Esophagus squamous epithelium (tissue), 5 donors: ENCODE measurements at places on chromosomes 13 and 19. TPM values are rescaled to one million over a fixed set of nuclear protein-coding genes. Genes with fewer than 3 reads are reported as not detected.

The SNRPD2 gene
- total RNA-seq = 131 TPM

The LYPD5 gene
- 9.9 TPM for total RNA-seq

The PTGIR gene
- 1.1 TPM for total RNA-seq

DNA sequence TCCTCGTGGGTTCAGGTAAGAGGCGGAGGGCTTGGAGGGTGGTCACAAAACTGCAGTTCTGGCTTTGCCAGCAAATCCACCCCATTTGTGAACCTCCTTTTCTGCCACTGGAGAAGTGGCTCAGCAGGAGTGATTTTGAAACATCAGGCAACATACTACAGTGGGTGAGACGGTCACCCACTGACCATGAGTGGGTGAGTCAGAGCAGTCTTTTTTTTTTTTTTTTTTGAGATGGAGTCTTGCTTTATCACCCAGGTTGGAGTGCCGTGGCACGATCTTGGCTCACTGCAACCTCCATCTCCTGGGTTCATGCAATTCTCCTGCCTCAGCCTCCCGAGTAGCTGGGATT, 3.0 kb downstream of the TOMM40 start:
- no peak overlapping the region for H3K4me3 ChIP-seq
- H3K27me3 ChIP-seq = no peaks in the 10 kb centered on the region
- peaks cover 43% of the 10 kb centered on the region for H3K36me3 ChIP-seq
- no peak overlapping the region for H3K27ac ChIP-seq
- peaks cover 20% of the 10 kb centered on the region for H3K4me1 ChIP-seq

DNA sequence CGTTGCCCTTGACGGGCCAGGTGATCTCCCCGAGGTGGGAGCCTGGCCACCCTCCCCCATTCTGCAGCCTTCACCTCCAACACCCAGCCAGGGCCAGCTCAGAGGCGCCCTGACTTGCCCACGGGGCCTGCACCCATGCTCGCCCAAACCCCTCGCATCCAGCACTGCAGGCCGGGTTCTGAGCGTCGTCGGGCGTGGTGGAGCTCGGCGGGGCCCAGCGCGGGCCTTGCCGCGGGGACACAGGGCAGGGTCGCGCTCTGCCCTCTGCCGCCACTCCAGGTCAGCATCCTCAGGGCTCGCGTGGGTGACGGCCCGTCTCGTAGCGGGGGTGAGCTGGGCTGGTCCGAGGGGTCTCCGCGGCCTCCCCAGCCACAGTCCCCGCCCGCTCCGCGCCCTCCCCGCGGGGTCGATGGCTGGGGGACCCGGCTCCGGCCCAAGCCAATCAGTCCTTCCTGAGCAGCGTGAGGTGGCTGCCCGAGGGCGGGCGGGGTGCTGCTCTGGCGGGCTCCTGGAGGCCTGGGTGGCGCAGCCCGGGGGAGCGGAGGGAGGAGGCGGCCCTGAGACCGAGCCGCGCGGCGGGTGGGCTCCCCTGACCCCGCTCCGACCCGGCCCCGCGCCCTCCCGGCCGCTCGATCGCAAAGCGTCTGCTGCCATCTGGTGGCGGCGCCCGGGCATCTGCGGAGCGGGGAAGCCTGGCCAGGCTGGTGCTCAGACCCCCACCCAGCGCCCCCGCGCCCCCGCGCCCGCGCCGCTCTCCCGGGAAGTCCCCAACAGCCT, 61.4 kb downstream of the CCNE1 start:
- peaks cover 11% of the 10 kb centered on the region for H3K4me1 ChIP-seq
- H3K4me3 ChIP-seq = peak overlapping the region; percentile 50
- H3K27ac ChIP-seq = no peak overlapping the region
- H3K36me3 ChIP-seq = no peaks in the 10 kb centered on the region

GRCh38 chr19:3580156-3580934, 4.9 kb upstream of the GIPC3 start:
- peak overlapping the region; percentile 81 for H3K27ac ChIP-seq
- H3K4me3 ChIP-seq = no peak overlapping the region
- DNase-seq = no peak
- H3K36me3 ChIP-seq = no peaks in the 10 kb centered on the region
- H3K4me1 ChIP-seq = peaks cover 23% of the 10 kb centered on the region
- H3K27me3 ChIP-seq = no peaks in the 10 kb centered on the region

GRCh38 chr13:28843639-28844038, 23.5 kb downstream of the MTUS2 start:
- no peaks in the 10 kb centered on the region for H3K27me3 ChIP-seq
- H3K4me3 ChIP-seq = no peak overlapping the region
- H3K27ac ChIP-seq = no peak overlapping the region
- DNase-seq = no peak

- no peak for DNase-seq
- no peak overlapping the region for H3K4me3 ChIP-seq
- no peaks in the 10 kb centered on the region for H3K36me3 ChIP-seq
- H3K4me1 ChIP-seq = peaks cover 7% of the 10 kb centered on the region
- H3K27me3 ChIP-seq = no peaks in the 10 kb centered on the region
Measured at GRCh38 chr19:42121656-42122069, 10.6 kb downstream of the POU2F2 start.

- H3K36me3 ChIP-seq = no peaks in the 10 kb centered on the region
- H3K4me3 ChIP-seq = no peak overlapping the region
- no peak for DNase-seq
- no peak overlapping the region for H3K27ac ChIP-seq
- no peaks in the 10 kb centered on the region for H3K4me1 ChIP-seq
- no peaks in the 10 kb centered on the region for H3K27me3 ChIP-seq
Measured at GRCh38 chr13:72194523-72194922, 327.5 kb upstream of the DACH1 start.

- peaks cover 18% of the 10 kb centered on the region for H3K4me1 ChIP-seq
- H3K27me3 ChIP-seq = no peaks in the 10 kb centered on the region
- H3K36me3 ChIP-seq = no peaks in the 10 kb centered on the region
- DNase-seq = no peak
Measured at GRCh38 chr19:16920816-16921529, 32.2 kb downstream of the F2RL3 start.

GRCh38 chr19:29845574-29846176, 33.9 kb downstream of the CCNE1 start:
- H3K4me3 ChIP-seq = peak overlapping the region; percentile 93
- H3K27ac ChIP-seq = peak overlapping the region; percentile 90
- no peak for DNase-seq
- peaks cover 13% of the 10 kb centered on the region for H3K4me1 ChIP-seq
- no peaks in the 10 kb centered on the region for H3K36me3 ChIP-seq

DNA sequence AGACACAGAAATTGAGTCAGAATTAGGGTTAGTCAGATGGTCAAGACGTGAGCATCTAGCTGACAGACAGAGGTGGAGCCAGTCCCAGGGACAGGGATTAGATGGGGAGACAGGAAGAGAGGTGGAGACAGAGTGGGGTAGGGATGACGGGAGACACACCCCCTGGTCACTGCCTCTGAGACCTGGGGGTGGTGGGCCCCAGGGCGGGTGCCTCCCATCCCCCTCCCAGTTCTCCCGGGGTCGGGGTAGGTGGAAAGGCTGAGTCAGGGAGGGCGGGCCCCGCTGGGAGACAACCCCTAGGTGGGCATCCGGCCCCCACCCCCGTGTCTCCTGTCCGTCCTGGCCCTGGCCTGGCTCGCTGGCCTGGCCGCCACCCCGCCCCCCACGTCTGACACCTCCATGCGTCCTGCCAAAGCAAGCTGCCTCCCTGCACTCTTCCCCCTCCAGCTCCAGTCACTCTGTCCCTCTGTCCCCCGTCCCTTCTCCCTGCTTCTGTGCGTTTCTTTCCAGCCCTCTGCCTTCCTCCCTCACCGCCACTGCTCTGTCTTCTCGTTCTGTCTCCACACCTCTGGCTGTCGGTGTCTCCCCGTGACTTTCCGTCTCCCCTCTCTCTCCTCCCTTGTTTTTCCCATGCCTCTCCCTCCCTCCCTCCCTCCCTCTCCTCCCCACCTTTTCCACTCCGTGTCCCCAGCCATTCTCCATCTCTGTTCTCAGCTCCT, 15.1 kb downstream of the CCDC97 start:
- no peaks in the 10 kb centered on the region for H3K27me3 ChIP-seq
- H3K36me3 ChIP-seq = peaks cover 12% of the 10 kb centered on the region
- peak overlapping the region; percentile 53 for H3K4me3 ChIP-seq
- DNase-seq = no peak
- peaks cover 88% of the 10 kb centered on the region for H3K4me1 ChIP-seq
- peak overlapping the region; percentile 59 for H3K27ac ChIP-seq

DNA sequence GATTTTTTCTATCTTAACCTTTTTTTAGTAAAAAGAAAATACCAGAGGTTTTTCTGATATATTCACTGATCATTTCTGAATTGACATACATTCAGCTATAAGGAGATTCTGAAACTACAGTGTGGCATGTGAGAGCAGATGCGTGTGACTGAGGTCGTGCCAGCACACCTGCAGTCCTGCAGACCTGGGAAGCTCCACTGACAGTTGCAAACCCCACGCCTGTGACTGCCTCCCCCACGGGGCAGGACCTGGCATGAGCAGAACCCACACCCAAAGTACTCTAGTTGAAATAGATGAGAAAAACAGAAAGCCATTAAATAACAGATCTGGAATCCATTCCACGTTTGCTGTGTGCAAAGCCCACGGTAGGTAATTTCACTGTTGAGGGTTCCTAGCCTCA, 80.7 kb downstream of the TEX29 start:
- H3K27me3 ChIP-seq = no peaks in the 10 kb centered on the region
- no peaks in the 10 kb centered on the region for H3K4me1 ChIP-seq
- H3K36me3 ChIP-seq = no peaks in the 10 kb centered on the region
- H3K27ac ChIP-seq = no peak overlapping the region
- no peak for DNase-seq
- no peak overlapping the region for H3K4me3 ChIP-seq

DNA sequence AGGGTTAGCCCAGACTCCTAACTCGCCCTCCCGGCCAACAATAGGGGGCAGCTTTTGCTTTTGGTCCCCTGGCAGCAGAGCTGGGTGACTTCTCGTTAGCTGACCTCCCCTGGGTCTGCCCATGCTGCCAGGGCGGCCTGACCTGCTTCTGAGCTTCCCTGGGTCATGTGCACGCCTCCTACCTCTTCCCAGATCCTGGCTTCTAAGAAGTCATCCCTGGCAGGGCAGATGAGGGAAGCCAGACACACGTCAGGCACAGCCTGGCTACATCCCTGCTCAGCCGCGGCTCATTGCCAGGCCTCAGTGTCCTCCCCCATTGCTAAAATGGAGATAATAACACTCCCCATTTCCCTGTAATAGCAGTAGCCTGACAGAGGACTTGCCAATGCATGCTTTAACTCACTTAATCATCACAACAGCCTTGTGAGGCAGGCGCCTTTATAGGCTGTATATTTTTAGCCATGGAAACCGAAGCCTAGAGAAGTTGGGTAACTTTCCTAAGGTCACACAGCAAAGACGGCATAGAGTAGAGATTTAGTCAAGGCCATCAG, 2.1 kb downstream of the KCNK6 start:
- H3K27ac ChIP-seq = peak overlapping the region; percentile 87
- H3K27me3 ChIP-seq = no peaks in the 10 kb centered on the region

GRCh38 chr19:12937093-12937926, 1.1 kb upstream of the CALR start:
- DNase-seq = no peak
- H3K27me3 ChIP-seq = no peaks in the 10 kb centered on the region
- H3K4me3 ChIP-seq = peak overlapping the region; percentile 98
- H3K4me1 ChIP-seq = peaks cover 32% of the 10 kb centered on the region
- H3K36me3 ChIP-seq = peaks cover 14% of the 10 kb centered on the region

DNA sequence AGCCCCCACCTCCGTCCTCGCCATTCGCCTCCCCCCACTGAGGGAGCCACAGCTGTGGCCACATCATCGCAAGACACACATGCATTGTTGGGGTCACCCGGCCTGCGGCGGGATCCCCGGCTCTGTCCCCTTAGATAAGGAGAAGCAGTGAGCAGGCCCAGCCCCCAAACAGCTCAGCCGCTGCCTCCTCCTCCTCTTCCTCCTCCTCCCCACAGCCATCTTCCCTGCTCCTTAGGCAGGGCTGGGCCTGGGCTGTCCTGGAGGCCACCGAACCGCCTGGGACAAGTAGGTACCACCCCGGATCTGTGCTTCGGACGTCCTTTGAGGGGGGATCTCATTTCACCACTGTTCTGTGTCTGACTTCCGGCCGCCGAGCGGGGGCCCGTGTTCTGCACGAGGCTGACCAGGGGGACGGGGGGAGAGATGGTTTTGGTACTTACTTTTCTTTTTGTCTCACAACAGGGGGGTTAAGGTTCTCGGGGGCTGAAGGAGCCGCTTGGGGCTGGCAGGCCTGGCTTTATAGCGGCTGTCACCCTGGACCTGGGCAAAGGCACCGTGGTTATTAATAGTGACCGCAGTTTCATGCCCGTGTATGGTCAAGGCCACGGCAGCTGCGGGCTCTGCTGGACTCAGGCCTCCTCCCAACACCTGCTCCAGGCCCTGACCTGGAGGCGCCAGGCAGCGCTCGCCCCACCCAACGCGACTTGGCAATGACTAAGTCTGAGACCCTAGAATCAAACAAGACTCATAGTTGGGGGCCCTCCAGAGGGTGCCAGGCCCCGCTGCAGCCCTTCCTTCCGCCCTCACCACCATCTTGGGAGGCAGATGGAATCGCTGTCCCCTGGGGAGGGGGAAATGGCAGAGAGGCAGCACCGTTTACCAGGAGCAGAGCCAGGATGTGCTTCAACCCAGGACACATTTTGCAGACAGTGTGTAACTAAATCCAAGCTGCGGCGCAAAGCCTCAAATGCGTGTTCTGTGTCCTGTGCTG, 18.3 kb downstream of the NMRK2 start:
- peaks cover 10% of the 10 kb centered on the region for H3K4me1 ChIP-seq
- no peak overlapping the region for H3K4me3 ChIP-seq
- no peak for DNase-seq
- H3K27me3 ChIP-seq = no peaks in the 10 kb centered on the region
- H3K36me3 ChIP-seq = no peaks in the 10 kb centered on the region

- H3K4me1 ChIP-seq = no peaks in the 10 kb centered on the region
- H3K27ac ChIP-seq = no peak overlapping the region
- no peak overlapping the region for H3K4me3 ChIP-seq
- H3K36me3 ChIP-seq = no peaks in the 10 kb centered on the region
Measured at GRCh38 chr13:78341032-78341431, 262.3 kb downstream of the POU4F1 start.

- H3K27me3 ChIP-seq = no peaks in the 10 kb centered on the region
- H3K36me3 ChIP-seq = no peaks in the 10 kb centered on the region
- H3K4me1 ChIP-seq = peaks cover 16% of the 10 kb centered on the region
- H3K27ac ChIP-seq = no peak overlapping the region
- no peak for DNase-seq
- H3K4me3 ChIP-seq = no peak overlapping the region
Measured at GRCh38 chr13:26989261-26989956, 182.2 kb downstream of the USP12 start.

- H3K27me3 ChIP-seq = no peaks in the 10 kb centered on the region
- no peak for DNase-seq
- no peak overlapping the region for H3K4me3 ChIP-seq
- H3K27ac ChIP-seq = no peak overlapping the region
- H3K36me3 ChIP-seq = no peaks in the 10 kb centered on the region
Measured at GRCh38 chr19:29364224-29364726, 151.3 kb upstream of the UQCRFS1 start.
